ENCODE measurements at places on chromosomes 1 and 21. TPM values are rescaled to one million over a fixed set of nuclear protein-coding genes. Genes with fewer than 3 reads are reported as not detected.

GRCh38 chr1:228768355-228769000 is 33.2 kb downstream of the RHOU start:
- no peak for DNase-seq

- DNase-seq: peak; percentile 49
These were observed 500.4 kb downstream of the PTPRU start for GRCh38 chr1:29736582-29737188.

DNA sequence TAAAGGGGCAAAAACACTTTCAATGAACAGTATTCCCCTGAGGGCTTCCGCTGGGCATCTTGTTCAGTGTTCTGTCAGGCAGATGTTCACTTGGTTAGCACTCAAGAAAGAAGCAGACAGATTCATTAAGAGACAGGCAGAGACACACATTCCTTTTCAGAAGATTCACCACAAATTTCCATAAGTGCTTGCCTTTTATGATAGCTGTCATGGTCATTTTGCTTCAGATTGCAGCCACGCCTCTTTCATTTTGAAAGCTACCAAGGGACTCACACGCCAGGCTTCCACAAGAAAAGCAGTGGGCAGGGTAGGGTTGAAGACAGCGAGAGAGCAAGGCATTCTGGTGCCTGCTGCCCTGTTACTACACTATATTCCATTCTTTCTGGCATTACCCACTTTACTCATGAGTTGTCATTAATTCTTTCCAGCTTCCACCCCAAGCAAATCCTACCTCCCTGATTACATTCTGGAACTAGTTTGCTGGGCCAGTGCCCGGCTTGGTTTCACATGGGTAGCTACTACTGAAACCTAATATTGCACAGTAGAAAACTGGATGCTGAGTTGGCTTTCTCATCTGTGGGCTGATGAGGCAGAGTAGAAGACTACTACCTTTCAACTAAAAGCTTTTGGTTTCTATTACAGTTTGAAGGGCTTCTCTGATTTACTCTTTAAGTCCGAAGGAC is 91.2 kb upstream of the COL24A1 start:
- peak; percentile 29 for DNase-seq

GRCh38 chr1:3181956-3182355 is 113.0 kb downstream of the PRDM16 start:
- DNase-seq: no peak

YARS1 gene
- 83.6 TPM for total RNA-seq

DNA sequence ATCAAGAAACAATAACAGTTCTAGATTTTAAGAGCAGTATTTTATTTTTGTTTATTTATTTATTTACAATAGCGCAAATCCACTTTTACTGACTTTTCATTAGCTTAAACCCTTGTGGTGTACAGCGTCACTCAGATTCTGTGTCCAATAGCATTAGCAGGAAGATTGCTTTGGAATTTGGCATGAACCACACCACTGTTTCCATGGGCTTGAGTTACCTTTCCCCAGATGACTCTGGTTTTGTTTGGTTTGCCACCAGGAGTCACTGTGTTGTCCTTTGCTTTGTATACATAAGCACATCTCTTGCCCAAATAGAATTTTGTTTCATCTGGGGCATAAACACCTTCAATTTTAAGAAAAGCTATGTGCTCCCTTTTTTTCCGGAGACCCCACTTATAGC is 25.9 kb upstream of the SNRPE start:
- no peak for DNase-seq
